HepG2 (cell line): ENCODE measurements at places on chromosomes 16 and 17. TPM values are rescaled to one million over a fixed set of nuclear protein-coding genes. Genes with fewer than 3 reads are reported as not detected.

Gene CACNG3
- not detected in 2 replicates for total RNA-seq

Gene HEATR9
- total RNA-seq: not detected in 2 replicates

Gene SLC16A5
- 0.42 and 0.69 TPM in 2 replicates for total RNA-seq

Gene SNX20
- not detected in 2 replicates for total RNA-seq

Gene CD79B
- total RNA-seq: not detected in 2 replicates

Gene UMOD
- total RNA-seq: not detected in 2 replicates

Gene CCL5
- total RNA-seq: 0.13 TPM in 1 of 2 replicates, not detected in the other

Gene MEAK7
- total RNA-seq: 14.7 and 17.4 TPM in 2 replicates

Gene MFSD6L
- total RNA-seq: not detected in 2 replicates
